ENCODE measurements at places on chromosomes 2 and 18.

GRCh38 chr2:7083580-7084509 lies 166.6 kb downstream of the RNF144A start:
- H3K36me3 ChIP-seq = peaks cover 13% of the 10 kb centered on the region
- DNase-seq = no peak
- H3K27me3 ChIP-seq = peaks cover 3% of the 10 kb centered on the region
- no peaks in the 10 kb centered on the region for H3K4me1 ChIP-seq
- no peak overlapping the region for H3K4me3 ChIP-seq

GRCh38 chr2:27128668-27129571 lies 5.3 kb downstream of the ABHD1 start:
- peaks cover 12% of the 10 kb centered on the region for H3K4me1 ChIP-seq
- peaks cover 6% of the 10 kb centered on the region for H3K27me3 ChIP-seq
- H3K36me3 ChIP-seq = peaks cover 9% of the 10 kb centered on the region
- DNase-seq = no peak
- H3K4me3 ChIP-seq = no peak overlapping the region
- H3K27ac ChIP-seq = no peak overlapping the region

DNA sequence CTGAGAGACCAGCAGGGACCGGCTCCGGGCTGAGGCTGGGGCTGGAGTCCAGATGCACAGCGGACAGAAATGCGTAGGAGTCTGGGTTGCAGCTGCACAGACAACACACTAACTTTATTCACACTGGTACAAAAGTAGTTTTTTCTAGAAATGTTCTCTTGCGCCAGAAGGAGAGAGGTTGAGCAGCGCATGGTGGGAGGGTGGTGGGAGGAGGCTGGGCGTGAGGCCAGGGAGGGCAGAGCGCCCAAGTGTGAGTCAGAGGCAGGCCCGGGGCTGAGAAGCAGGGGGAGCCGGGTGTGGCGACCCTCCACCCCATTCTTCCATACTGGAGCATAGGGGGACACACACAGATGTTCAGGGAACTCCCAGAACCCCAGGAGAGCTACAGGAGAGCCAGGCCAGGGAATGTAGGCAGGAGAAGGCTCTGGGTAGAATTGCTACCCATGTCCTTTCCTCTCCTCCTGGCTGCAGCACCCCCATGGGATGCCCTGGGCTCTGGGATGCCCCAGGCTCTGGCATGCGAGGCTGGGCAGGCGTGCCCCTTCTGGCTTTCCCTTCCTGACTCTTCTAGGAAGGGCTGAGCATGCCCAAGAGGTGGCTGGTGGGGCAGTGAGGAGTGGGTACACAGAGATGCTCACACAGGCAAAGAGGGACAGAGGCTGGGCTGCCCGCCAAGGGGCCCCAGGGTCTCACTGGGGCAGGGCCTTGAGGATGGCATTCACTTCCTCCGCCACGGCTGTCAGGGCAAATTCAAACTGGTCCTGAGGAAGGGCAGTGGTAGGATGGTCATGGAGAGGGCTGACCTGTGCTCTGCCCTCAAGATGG lies 10.6 kb downstream of the DNAJB2 start:
- DNase-seq = no peak
- no peak overlapping the region for H3K4me3 ChIP-seq
- peaks cover 3% of the 10 kb centered on the region for H3K27me3 ChIP-seq
- no peak overlapping the region for H3K27ac ChIP-seq
- H3K4me1 ChIP-seq = peaks cover 12% of the 10 kb centered on the region
- H3K36me3 ChIP-seq = no peaks in the 10 kb centered on the region

DNA sequence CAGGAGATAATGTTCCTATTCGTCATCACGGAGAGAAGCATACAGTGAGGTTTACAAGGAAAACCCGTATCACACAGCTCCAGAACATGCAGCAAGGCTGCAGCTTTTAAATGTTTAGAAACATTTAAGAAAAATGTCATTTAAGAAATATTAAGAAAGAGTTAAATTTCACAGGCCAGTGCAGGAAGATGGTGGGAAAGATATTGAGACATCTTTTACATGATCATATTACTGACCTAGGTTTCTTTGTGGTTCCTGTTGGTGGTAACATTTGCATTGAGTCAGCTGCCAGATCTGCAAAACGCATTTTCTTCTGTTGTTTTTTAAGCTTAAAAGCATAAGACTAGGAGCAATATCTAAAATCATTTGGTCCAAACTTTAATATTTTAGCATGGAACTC lies 44.9 kb downstream of the CPO start:
- peaks cover 17% of the 10 kb centered on the region for H3K4me1 ChIP-seq
- no peak for DNase-seq
- no peak overlapping the region for H3K4me3 ChIP-seq
- no peaks in the 10 kb centered on the region for H3K36me3 ChIP-seq
- peaks cover 5% of the 10 kb centered on the region for H3K27me3 ChIP-seq

DNA sequence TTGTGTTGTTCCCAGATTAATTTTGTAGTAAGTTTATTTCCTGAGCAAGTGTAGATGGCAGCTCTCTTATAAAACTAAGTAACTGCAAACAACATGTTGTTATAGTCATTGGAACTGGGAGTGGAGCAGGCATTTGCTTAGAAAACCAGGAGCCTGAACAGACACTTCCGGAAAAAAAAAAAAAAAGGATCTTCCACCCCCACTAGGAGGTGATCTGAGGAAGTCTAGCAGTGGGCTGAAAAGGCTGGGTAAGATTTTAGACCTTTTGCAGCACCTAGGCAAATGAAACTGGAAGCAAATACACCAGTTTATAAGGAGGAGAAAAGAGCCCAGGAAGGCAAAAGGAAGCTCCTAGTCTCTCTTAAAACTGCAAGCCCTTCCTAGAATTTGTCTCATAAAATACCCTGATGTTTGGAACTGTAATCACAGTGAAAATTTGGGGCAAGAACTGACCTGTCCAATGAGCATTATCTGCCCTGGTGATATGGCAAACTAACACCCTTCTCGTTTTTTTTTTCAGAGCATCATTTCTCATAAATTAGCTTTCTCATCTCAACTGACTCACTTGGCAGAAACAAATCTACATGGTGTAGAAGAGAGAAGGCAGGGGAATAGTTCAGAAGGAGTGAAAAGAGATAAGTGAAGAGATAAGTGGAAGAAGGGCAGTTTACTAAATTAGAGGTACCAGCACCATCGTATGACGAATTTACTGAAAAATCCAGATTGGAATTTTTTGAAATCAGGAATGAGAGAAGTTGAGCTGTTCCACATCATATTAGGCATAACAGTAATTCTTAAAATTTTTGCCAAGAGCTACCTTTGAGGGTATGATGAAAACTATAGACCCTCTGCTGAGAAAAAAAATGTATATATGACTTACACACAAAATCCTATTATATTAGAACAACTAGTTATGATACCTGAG lies 4.2 kb upstream of the CCNYL1 start:
- H3K27me3 ChIP-seq = no peaks in the 10 kb centered on the region
- H3K27ac ChIP-seq = peak overlapping the region; percentile 34
- DNase-seq = no peak
- H3K4me1 ChIP-seq = peaks cover 22% of the 10 kb centered on the region
- no peaks in the 10 kb centered on the region for H3K36me3 ChIP-seq

GRCh38 chr18:44920441-44920840 lies 239.8 kb downstream of the SETBP1 start:
- H3K4me1 ChIP-seq = no peaks in the 10 kb centered on the region
- H3K36me3 ChIP-seq = no peaks in the 10 kb centered on the region
- H3K4me3 ChIP-seq = no peak overlapping the region

GRCh38 chr18:6069539-6069938 lies 174.2 kb upstream of the TMEM200C start:
- H3K27ac ChIP-seq = no peak overlapping the region
- no peak overlapping the region for H3K4me3 ChIP-seq
- no peaks in the 10 kb centered on the region for H3K27me3 ChIP-seq
- peaks cover 25% of the 10 kb centered on the region for H3K36me3 ChIP-seq
- no peak for DNase-seq

DNA sequence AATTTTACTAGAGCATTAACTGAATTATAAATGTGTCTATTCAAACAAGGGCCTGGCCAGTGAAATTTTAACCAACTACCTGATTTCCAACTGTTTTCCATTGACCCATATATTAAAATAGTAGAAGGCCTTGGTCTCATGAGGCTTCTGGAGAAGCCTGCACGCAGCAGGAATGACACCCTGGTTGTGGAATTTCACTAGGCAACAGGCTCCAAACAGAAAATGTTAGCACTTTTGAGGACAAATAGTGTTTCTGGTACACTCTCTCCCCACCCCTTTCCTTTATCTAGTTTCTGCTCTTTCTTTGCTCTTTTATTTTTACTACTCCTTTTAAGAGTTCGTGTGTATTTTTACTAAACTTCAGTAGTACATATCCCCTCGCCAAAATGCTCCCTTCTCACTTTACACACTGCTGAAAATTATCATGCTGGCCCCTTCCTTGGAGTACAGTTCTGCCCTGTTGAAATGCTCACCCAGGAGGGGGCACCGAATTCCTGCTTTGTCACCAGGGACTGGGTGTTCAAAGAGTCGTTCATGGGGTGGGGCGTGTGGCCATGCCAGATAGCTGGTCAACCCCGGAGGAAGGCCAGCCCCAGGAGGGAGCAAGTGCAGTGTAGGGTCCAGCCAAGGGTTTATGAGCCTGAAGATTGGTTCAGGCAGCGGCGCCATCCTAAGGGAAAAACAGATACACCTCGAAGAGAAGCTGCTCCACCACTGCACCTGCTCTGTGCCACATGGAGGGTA lies 22.1 kb upstream of the COL6A3 start:
- H3K27ac ChIP-seq = peak overlapping the region; percentile 54
- H3K4me1 ChIP-seq = peaks cover 43% of the 10 kb centered on the region
- DNase-seq = no peak
- no peaks in the 10 kb centered on the region for H3K27me3 ChIP-seq
- H3K36me3 ChIP-seq = no peaks in the 10 kb centered on the region

GRCh38 chr2:160472839-160473251 lies 20.8 kb downstream of the RBMS1 start:
- H3K4me3 ChIP-seq = no peak overlapping the region
- H3K27ac ChIP-seq = peak overlapping the region; percentile 70
- no peak for DNase-seq
- H3K36me3 ChIP-seq = no peaks in the 10 kb centered on the region
- no peaks in the 10 kb centered on the region for H3K27me3 ChIP-seq
- peaks cover 57% of the 10 kb centered on the region for H3K4me1 ChIP-seq

DNA sequence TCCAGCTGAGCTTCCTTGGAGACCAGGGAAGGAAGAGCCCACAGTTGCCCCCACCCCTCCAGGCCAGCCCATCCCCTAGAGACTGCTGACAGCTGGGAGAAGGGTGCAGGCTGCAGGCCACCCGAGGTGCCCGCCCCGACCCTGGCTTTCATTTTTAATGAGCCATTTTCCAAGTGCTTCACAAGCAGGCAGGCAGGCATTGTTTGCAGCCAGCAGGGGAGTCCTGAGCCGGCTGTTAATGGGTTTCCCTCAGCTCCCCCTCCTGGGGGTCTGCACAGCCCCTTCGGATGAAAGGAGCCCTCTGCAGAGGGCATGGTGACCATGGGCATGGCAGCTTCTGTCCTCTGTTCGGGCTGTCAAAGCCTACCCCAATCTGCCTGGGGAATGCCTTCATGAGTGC lies 94.5 kb downstream of the ZBTB7C start:
- H3K27me3 ChIP-seq = peaks cover 6% of the 10 kb centered on the region
- no peaks in the 10 kb centered on the region for H3K36me3 ChIP-seq
- H3K4me3 ChIP-seq = no peak overlapping the region
- H3K4me1 ChIP-seq = peaks cover 9% of the 10 kb centered on the region
- H3K27ac ChIP-seq = no peak overlapping the region
- DNase-seq = no peak

DNA sequence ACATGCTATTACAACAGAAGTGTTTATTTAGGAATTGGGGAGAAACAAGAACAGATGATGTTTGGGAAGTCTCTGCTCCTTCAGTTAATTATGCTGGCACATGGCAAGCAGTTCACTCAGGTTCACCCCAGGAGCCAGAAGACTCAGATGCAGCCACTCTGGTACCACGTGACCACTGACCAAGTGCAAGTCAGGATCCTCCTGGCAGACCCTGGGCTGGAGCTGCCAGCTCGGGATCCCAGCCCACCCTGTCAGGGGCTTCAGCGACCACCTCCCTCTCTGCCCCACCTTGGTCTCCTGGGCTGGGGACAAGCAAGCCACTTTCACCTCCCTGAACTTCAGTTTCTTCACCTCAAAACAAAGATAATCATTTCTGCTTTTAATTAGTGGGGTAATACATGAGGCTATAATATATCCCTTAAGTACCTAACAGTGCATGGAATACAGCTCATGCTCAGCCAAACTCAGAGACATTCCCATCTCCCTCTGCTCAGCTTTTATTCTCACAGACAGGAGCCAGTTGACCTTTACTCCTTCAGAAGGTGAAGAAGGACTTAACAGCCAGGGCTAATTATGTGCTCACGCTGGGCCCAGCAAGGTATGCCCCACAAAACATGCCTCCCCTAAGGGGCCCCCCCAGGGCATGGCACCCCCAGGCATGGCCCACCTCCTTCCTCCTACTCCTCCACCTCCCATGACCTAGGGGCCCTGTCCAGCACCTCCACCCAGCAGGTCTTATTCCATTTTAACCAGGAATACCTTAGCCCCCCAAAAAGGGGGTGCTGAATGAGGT lies 11.8 kb downstream of the CRACDL start:
- H3K36me3 ChIP-seq = no peaks in the 10 kb centered on the region
- no peak overlapping the region for H3K4me3 ChIP-seq
- peaks cover 28% of the 10 kb centered on the region for H3K27me3 ChIP-seq
- no peak overlapping the region for H3K27ac ChIP-seq
